ENCODE measurements at places on chromosomes 16 and 17.
A peak's percentile ranks its signal among the peaks of the same experiment; 100 is the strongest.

GRCh38 chr17:27939474-27940465, 46.6 kb upstream of the LYRM9 start:
- no peak for DNase-seq

DNA sequence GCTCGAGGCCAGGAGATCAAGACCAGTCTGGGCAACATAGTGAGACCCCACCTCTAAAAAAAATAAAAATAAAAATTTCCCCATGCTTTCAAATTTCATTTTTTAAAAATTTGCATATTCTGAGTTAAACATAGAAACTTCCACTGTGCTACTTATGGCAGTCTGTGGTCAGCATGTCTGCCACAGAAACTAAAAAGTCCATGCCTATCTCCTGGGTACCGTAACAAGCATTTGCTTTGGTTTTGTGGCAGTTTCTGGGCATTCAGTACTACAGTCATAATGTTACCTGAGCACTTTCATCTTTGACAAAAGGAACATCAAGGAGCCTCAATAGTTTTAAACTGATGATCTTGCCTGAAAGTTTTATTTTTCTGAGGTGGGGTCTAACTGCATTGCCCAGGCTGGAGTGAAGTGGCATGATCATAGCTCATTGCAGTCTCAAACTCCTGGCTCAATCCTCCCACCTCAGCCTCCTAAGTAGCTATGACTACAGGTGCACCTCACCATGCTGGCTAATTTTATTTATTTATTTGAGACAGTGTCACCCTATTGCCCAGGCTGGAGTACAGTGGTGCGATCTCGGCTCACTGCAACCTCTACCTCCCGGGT, 13.2 kb upstream of the ITGA2B start:
- DNase-seq = no peak

GRCh38 chr17:56781906-56782305, 51.8 kb downstream of the C17orf67 start:
- DNase-seq = no peak

GRCh38 chr16:64172226-64172625, 949.6 kb downstream of the CDH11 start:
- DNase-seq = no peak

- DNase-seq = no peak
Observed at GRCh38 chr16:2775131-2775716, 1.9 kb downstream of the ELOB start.

GRCh38 chr16:49801290-49801689, 54.6 kb downstream of the ZNF423 start:
- DNase-seq = no peak

DNA sequence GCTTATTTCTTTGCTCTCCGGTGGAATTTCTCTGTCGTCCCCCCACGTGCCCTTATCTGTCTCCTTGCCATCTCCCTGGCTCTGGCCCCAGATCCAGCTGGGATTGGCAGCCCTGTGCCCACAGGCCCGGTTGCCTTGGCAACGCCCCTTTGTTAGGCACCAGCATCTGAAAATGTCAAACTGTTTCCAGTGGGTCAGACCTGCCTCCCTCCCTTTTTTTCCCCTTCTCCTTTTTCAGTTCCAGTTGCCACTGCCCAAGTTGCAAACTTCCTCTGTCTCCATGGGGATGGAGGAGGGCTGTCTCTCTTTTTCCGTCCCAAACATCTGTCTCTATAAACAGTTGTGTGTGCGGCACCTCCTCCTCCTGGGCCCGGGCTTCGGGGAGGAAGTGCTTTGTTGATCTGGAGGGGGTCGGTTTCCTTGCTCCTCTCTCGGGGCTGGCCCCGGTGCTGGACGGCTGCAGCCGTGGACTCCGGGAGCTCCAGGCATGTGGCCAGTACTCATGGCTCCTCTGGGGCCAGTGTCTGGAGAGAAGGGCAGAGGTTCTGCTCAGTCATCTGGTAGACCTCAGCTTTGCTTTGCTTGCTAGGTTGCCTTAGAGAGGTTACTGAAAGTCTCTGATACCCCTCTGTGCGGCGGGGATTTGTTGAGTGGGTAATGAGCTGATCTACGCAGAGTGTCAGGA, 35.3 kb downstream of the SOCS3 start:
- DNase-seq = peak; percentile 60

- DNase-seq = no peak
Observed at GRCh38 chr16:7013990-7014389, 318.7 kb upstream of the RBFOX1 start.

DNA sequence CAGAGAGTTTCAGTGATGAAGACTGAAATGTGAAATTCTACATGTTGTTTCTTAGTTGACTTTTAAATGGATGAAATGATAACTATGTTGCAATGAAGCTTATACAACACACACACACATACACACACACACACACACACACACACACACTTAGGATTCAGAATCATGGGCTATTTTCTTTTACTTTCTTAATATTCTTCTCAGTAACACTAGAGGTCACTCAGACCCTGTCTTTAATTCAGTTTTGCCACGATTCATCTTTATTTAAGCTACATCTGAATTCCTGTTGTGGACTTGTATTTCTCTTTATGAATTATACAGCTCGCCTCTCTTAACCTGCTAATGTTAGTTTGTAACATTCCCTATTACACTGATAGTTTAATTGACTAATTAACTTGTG, 109.6 kb upstream of the GOT2 start:
- no peak for DNase-seq

- no peak for DNase-seq
Observed at GRCh38 chr17:41618341-41619035, 5.9 kb downstream of the KRT17 start.

GRCh38 chr17:33127706-33128105, 136.1 kb downstream of the SPACA3 start:
- no peak for DNase-seq

DNA sequence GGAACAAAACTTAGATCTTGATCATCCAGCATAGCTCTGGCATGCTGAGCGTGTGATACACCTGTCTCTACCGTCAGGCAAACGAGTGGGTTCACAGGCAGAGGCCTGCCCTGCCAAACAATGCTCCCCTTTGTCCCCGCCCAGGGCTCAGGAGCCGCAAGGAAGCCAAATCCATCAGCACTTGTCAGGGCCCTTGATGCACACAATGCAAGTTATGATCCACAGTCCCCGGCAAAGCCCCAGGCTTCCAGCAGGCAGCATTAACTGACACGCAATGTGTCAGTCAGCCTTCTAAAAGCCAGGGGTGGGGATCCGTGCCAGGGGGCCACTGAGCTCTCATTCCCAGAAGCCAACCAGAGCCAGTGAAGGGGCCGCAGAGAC, 460.9 kb downstream of the SLC39A11 start:
- no peak for DNase-seq

GRCh38 chr17:14739656-14740431, 439.0 kb downstream of the HS3ST3B1 start:
- no peak for DNase-seq

- no peak for DNase-seq
Observed at GRCh38 chr16:5333991-5334390, 236.4 kb upstream of the EEF2KMT start.

DNA sequence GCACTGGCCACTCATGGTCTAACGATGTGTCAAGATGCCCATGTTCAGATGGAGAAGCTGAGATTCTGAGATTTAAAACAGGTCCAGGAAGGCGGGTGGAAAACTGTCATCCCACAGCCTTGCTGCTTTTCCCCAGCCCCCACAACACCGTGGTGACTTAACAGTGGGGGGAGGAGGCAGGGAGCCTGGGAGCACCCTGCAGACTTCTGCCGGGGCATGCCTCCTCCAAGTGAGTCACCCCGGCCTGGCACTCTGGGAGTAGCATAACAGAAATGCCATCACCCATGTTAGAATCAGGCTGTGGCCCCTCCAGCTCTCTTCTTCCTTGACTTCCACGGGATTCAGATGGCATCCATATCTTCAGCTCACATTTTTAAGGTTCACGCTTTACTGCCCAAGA, 164.8 kb downstream of the CBLN1 start:
- no peak for DNase-seq

- DNase-seq = no peak
Observed at GRCh38 chr16:9039210-9039609, 52.2 kb upstream of the HAPSTR1 start.

DNA sequence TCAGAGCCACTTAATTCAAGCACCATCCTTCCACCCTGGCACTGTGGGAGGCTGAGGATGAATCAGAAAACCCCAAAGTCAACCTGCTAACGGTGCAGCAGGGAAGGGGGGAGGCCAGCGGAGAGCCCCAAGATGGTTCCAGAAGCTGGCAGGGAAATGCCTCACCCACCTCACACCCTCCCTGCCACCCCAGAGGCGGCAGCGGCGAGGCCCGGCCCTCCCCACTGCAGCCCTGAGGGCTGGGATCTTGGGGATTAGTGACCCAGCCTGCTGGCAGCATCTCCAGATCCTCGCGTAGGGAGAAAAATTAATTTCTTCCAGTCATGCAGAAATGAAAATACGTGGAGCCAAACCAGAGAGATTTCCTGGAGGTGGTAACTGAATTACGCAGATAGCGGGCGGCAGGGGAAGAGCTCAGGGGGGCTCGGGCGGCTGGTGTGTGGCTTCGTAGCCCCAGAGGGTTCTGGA, 38.2 kb downstream of the CBFA2T3 start:
- DNase-seq = no peak

GRCh38 chr17:27862840-27863239, 30.3 kb downstream of the LYRM9 start:
- no peak for DNase-seq

DNA sequence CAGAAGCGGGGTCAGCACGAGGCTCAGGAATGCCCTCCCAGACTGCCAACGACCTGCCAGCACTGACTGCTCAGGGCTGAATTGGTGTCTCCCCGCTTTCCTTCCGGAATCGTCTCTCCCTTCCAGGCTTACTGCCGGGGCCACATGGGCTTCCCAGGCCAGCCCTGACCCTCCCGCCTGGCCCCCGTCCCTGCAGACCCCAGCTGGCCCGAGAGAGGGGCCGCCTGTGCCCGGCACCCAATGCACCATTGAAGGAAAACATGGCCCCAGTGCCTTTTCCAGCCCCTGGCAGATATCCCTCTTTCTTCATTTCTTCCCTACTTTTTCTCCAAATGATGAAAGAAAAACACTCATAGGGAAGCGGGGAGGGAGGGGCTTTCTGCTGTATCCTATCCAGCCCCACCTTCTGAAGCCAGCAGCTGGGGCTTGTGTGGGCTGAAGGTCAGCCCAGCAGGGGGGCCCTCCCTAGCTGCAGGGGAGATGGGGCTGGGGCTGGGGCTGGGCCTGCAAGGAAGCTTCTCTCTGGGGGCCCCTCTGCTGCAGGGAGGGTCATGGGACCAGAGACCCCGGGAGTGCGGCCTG, 25.9 kb downstream of the ZNF469 start:
- DNase-seq = no peak

GRCh38 chr17:77488531-77489238, 347.9 kb downstream of the SEC14L1 start:
- no peak for DNase-seq

DNA sequence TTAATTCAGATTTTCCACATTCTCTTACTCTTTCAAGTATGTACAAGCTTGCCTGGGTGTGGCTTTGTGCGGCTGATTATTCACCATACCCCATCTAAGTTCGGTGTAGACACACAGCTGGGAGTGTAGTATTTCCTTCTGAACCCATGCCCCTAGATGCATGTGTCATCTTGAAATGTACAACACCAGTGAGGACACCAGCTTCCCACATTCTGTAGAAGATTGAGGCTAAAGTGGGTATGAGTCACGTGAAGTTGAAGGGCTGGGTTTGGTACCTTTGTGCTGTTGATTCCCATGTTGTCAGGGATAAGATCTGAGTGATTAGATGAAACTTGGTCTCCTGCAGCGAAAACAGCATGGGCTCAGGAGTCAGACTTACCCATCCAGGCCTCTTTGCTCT, 14.6 kb upstream of the DHX8 start:
- DNase-seq = no peak

GRCh38 chr17:73465953-73466230, 154.1 kb upstream of the CDC42EP4 start:
- no peak for DNase-seq

DNA sequence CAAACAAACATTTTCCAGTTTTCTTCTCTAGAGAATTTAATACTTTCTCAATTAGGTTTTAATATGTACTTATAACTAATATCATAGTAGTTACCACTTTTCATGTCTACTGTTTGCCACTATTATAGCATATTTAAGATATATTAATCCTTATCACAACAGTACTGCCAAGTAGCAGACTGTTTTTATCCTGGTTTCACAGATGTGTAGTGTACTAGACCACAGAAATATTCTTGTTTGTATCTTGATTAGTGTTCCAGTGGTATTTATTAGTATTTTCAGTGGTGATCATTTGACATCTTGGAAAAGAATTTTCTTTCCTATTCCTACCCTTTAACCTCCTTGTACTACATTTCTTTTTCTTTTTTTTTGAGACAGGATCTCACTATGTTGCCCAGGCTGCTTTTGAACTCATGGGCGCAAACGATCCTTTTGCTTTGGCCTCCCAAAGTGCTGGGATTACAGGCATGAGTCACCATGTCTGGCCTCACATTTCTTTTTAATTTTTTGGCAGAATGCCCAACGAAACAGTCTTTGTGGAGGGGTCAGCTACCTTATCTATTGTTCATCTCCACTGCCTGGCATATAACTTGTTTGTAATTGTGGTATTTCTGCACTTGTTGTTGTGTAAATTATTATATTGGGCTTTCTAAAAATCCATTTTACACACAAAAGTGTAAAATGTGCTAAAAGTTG, 27.2 kb downstream of the MAP2K4 start:
- DNase-seq = no peak

GRCh38 chr17:65660947-65661346, 99.5 kb upstream of the AXIN2 start:
- DNase-seq = no peak

GRCh38 chr16:11836650-11837244, 14.6 kb downstream of the RSL1D1 start:
- DNase-seq = no peak

DNA sequence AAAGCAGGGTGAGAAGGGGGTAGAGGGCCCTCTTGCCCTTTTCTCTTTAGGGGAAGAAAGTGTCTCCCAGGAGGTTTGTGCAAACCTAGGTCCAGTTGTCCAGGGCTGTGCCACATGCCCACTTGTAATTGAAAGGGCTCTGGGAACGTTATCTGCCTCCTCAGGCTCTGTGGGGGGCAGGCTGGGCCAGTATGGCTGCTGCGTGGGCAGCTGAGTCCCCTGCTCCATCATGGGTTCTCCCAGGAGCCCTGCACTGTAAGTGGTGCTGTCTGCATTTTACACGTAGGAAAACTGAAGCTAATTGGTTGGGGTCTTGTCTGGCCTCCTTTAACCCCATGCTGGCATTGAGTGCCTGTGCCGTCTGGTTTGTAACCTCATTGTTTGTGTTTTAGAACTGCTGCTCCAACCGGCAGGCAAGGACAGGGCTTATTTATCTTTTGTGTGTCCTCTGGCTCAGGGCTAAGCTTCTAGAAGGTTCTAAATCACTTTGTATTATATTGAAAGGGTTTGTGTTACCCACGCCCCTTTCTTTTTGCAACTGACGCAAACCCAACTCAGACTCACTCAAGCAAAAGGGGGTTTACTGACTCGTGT, 117.7 kb upstream of the CIBAR2 start:
- DNase-seq = no peak

Measured in transverse colon (tissue), 4 donors.